Pancreas (tissue), 10 donors: ENCODE measurements at places on chromosomes 4 and X. TPM values are rescaled to one million over a fixed set of nuclear protein-coding genes. Genes with fewer than 3 reads are reported as not detected.

DNA sequence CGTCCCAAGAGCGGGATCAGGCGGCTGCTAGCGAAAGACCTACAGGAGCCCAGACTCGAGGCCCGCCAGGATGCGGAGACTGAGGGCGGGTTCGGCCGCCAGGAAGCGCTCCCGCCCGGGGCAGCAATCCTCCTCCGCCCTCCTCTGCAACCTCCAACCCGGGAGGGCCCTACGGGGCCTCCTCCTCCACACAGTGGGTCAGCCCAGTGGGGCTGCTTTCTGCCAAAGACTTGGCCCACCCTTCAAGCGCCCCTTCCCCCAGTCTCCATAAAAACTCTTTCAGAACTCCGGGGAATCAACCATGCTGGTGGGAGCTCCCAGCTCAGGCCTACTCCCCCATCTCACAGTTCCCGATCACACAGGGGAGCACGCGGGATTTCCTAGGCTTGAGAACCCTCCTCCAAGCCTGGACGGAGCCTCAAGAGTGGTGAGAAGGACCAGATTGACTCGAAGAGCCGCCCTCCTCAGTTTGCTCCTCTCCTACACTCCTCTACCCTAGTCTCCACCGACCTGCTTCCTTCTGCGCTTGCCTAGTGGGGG is 77.5 kb downstream of the RLIM start:
- peak overlapping the region; percentile 36 for H3K4me3 ChIP-seq
- no peaks in the 10 kb centered on the region for H3K27me3 ChIP-seq
- H3K27ac ChIP-seq = peak overlapping the region; percentile 72
- H3K36me3 ChIP-seq = no peaks in the 10 kb centered on the region

GRCh38 chr4:122313006-122313646 is 65.7 kb upstream of the ADAD1 start:
- DNase-seq = no peak
- H3K27ac ChIP-seq = no peak overlapping the region
- H3K4me3 ChIP-seq = no peak overlapping the region
- H3K36me3 ChIP-seq = peaks cover 23% of the 10 kb centered on the region
- H3K27me3 ChIP-seq = no peaks in the 10 kb centered on the region
- H3K4me1 ChIP-seq = no peaks in the 10 kb centered on the region

GRCh38 chr4:144316869-144317268 is 176.4 kb upstream of the GYPA start:
- no peaks in the 10 kb centered on the region for H3K4me1 ChIP-seq
- H3K27ac ChIP-seq = no peak overlapping the region
- no peaks in the 10 kb centered on the region for H3K36me3 ChIP-seq
- no peak for DNase-seq
- no peaks in the 10 kb centered on the region for H3K27me3 ChIP-seq

GRCh38 chr4:57110640-57111511 is 691 bp upstream of the IGFBP7 start:
- no peaks in the 10 kb centered on the region for H3K36me3 ChIP-seq
- no peaks in the 10 kb centered on the region for H3K4me1 ChIP-seq
- no peaks in the 10 kb centered on the region for H3K27me3 ChIP-seq

DNA sequence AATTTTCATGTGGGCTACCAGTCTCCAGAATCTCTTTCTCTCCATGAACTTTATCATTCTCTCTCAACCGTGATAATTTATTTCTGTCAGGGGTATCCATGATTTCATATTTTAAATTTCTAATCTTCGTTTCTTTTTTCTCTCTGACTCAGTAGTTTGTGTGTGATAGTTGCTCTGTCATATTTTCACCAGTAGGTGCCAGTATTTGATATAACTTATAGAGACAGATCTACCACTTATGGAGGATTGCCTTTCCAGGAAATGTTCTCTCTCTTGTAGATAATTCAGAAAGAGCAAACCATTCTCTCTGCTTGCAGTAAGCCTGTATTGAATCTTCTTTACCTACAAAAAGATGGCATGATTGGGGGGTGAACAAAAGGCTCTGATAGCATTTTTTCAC is 79.3 kb upstream of the DYNLT3 start:
- no peaks in the 10 kb centered on the region for H3K27me3 ChIP-seq
- no peaks in the 10 kb centered on the region for H3K4me1 ChIP-seq
- DNase-seq = no peak
- no peak overlapping the region for H3K27ac ChIP-seq

DNA sequence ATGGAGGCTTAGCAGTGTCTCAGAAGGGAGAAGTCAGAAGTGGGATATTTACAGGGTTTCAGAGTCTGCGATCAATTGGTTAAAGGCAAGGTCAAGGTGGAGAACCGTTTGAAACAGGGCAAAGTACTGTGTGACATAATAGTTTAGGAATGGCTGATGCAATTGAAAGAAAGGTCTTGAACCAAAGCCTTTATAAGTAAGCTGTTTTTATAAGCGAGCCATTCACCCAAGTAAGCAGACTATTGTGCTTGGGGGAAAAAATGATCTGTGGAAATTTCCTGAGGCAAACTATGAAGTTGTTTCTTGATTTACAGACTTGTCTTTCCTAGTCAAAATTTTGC is 327.3 kb downstream of the CAMK2D start:
- no peak for DNase-seq
- H3K4me3 ChIP-seq = no peak overlapping the region
- no peaks in the 10 kb centered on the region for H3K36me3 ChIP-seq
- H3K27me3 ChIP-seq = no peaks in the 10 kb centered on the region
- H3K27ac ChIP-seq = no peak overlapping the region

GRCh38 chrX:1500701-1501624 is 36.0 kb downstream of the P2RY8 start:
- H3K27me3 ChIP-seq = no peaks in the 10 kb centered on the region
- no peak overlapping the region for H3K4me3 ChIP-seq
- H3K27ac ChIP-seq = no peak overlapping the region

- H3K4me3 ChIP-seq = peak within 1 kb of the TSS; percentile 60
- peak within 1 kb of the TSS; percentile 96 for H3K27ac ChIP-seq
- peak; percentile 90 for DNase-seq
- H3K27me3 ChIP-seq = no peaks in the 10 kb centered on the region
- H3K4me1 ChIP-seq = peaks cover 13% of the 10 kb centered on the region
- no peaks in the 10 kb centered on the region for H3K36me3 ChIP-seq
These were observed at the start of gene RBM3 for GRCh38 chrX:48574270-48575266. Gene RBM3 (plus strand): TSS chrX:48574484. CDS start chrX:48575181, 697 bp downstream.

- peak; percentile 5 for DNase-seq
- H3K27ac ChIP-seq = no peak overlapping the region
- H3K4me1 ChIP-seq = no peaks in the 10 kb centered on the region
- H3K36me3 ChIP-seq = no peaks in the 10 kb centered on the region
These were observed 22.3 kb downstream of the HTRA3 start for GRCh38 chr4:8291701-8292477.

GRCh38 chrX:129609395-129609794 is 45.4 kb downstream of the APLN start:
- H3K27ac ChIP-seq = no peak overlapping the region
- no peaks in the 10 kb centered on the region for H3K36me3 ChIP-seq
- no peak for DNase-seq
- H3K4me1 ChIP-seq = no peaks in the 10 kb centered on the region
- no peak overlapping the region for H3K4me3 ChIP-seq

Gene GABRA4
- not detected for polyA plus RNA-seq

Gene SPANXD
- not detected for polyA plus RNA-seq

Gene FHIP1A
- 4.3 TPM for polyA plus RNA-seq

Gene MAML3
- polyA plus RNA-seq = 3.8 TPM

Gene IBSP
- polyA plus RNA-seq = not detected

Gene MBTPS2
- 1.1 TPM for polyA plus RNA-seq

Gene SLC35A2
- 7.1 TPM for polyA plus RNA-seq

Gene BMP15
- not detected for polyA plus RNA-seq
